ENCODE measurements at places on chromosomes 6 and 20.

DNA sequence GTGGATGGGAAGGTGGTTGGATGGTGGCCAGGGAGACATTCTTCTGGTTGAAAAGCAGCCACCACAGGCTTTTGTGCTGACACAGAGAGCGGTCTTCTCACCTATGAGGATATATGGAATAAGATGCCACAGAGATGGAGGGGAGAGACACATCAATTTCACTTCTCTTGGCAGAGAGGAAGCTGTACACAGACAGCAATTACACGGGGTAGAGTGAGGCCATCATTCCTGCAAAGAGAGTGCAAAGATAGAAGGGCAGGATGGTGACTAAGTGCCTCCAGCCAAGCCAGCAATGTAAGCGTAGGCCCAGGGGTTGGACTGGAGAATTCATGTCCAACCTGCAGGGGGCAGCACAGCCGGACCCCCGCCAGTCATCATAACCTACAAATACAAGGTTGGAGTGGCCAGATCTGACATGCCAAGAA lies 56.4 kb downstream of the NRN1 start:
- DNase-seq = peak; percentile 78

GRCh38 chr6:150880336-150880735 lies 14.8 kb downstream of the MTHFD1L start:
- peak; percentile 45 for DNase-seq

GRCh38 chr6:120938876-120939472 lies 395.3 kb downstream of the TBC1D32 start:
- no peak for DNase-seq

DNA sequence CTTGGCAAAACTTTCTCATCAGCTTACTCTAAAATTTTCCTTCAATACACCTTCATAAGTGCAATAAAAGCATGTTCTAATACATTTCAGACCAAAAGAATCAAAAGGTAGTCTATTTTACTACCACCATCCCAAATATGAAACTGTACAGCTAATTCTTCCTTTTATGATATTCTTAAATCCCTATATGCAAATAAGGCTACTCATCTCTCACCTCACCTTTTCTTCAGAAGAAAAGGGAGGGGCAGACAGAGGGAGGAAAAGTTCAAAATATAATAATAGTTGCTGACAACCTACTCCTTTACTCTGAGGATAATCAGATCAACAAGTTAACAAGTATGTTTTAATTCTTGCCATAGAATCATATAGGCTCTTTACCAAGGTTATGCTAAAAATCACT lies 7.4 kb downstream of the C6orf120 start:
- DNase-seq = no peak

- DNase-seq = no peak
These were observed 264.5 kb downstream of the KIF16B start for GRCh38 chr20:16308754-16309153.
